ENCODE measurements at places on chromosomes 3 and 15.

- no peak for DNase-seq
Measured at GRCh38 chr15:60121845-60122244, 117.7 kb downstream of the FOXB1 start.

- DNase-seq, result no peak
Measured at GRCh38 chr3:144743225-144743668, 771.6 kb downstream of the DIPK2A start.

DNA sequence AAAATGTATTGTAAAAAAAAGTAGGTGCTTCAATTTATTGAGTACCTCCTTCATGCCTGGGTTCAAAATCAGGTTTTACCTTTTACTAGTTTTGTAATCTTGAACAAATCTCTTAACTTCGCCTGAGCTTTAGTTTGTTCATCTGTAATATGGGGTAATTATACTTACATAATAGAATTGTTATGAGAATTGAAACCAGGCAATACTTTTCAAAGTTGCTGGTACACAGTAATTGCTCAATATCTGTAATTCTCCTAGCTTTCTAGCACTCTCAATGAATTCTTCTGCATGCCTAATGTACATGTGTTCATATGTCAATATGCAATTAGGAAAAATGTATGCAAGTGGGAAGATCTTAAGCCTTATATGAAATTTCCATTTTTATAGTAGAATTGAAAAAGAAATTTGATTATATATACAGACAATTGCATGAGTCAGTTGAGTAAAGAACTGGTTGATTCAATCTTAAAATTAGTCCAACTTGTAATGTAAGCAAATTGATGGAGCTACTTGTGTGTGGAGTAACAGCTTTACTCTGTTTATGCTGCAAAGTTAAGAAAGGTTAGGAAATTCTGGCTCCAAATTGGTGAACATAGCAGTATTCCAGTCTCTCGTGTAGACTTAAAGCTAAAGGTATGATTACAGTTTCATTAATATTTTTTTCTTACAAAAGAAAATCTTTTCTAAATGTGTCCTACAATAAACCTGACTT, 4.1 kb downstream of the TNFSF10 start:
- DNase-seq, result no peak

DNA sequence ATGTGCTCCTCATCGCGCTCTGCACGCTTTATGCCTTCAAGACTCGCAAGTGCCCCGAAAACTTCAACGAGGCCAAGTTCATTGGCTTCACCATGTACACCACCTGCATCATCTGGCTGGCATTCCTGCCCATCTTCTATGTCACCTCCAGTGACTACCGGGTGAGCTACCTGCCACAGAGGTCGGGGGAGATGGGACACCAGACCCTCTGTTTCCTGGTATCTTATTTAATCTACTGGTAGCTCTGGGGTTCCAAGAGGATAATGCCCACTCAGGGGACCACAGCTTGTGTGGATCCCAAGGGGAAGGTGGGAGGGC, 9.1 kb downstream of the GRM2 start:
- DNase-seq, result no peak

GRCh38 chr3:120198305-120198878, 86.6 kb downstream of the GPR156 start:
- no peak for DNase-seq

DNA sequence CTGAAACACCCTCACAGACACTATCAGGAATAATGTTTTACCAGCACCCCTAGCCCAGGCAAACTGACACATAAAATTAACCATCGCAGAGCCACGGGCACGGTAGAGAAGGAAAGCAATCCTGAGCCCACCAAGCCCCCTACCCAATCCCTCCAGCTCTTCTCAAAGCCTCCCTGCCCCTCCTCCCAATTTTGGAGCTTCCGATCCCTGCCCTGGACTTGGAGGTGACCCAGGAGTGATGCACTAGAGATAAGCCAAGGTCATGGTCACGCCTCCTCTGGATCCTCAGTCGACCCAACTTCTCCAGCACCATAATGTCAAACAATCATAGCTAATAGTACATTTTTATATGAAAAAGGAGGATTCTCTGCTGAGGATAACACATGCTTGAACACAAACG, 188.7 kb upstream of the NSMCE3 start:
- no peak for DNase-seq

DNA sequence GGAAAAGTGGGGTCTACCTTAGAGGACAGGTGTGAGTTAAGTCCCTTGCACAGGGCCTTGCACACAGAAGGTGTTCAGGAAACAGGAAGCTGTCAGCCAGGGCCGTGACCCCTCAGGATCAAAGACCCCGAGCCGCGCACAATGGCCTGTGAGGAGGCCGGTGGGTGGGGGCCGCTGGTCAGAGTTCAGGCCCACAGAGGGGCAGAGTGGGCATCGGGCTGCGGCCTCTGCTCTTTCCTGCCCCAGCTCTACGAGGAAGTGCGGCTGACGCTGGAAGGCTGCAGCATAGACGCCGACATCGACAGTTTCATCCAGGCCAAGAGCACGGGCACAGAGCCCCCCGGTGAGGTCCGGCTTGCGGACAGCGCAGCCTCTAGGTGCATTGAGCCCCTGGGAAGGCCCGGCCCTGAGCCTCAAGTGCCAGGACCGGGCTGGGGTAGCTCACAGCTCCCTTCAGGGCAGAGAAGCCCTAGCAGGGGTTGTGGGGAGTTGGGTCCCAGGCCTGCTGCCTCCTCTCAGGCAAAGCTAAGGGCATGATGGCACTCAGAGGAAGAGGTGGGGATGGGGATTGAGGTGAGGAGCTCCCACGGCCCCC, 37.2 kb downstream of the PSTPIP1 start:
- no peak for DNase-seq

- DNase-seq, result no peak
Measured at GRCh38 chr3:187183903-187184302, 13.4 kb upstream of the RTP1 start.

GRCh38 chr15:39195961-39196486, 384.9 kb upstream of the THBS1 start:
- DNase-seq, result no peak

DNA sequence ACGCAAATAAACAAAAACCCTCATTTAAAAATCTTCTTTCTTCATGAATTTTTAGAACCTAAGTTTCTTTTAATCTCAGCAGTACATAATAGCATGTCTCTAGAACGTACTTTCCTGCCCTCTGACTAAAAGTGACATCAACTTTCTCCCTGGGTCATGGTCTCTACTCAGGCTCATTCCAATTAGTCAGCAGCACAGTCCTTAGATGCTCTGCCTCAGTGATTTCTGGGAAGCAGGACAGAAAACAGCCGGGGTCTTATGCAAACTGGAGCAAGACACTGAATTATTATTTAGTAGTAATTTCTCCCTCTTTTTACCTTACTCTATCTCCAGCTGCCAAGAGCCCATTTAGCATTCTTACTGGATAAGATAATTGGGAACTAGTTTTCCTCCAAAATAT, 365.2 kb downstream of the TUSC7 start:
- DNase-seq, result no peak
